Effector memory CD8-positive, alpha-beta T cell (primary cell): ENCODE measurements at places on chromosomes 12 and 14.

DNA sequence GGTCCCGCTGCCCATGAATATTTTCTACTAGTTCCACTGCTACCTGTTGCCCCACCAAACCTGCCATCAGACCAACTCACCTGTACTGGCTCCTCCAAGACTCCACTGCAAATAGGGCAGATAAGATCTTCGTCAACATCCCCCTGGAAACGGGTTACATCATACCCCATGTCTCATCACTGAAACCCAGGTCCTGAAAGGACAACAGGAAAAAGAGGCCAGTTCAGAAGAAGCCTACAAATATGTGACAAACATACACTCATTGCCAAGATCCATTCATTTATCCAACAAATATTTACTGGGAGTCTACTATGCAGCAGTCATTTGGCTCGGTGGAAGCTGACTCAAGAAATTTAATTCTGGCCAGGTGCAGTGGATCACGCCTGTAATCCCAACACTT, 7.8 kb downstream of the RNF41 start:
- no peak overlapping the region for H3K4me3 ChIP-seq
- H3K27ac ChIP-seq = no peak overlapping the region
- peaks cover 78% of the 10 kb centered on the region for H3K36me3 ChIP-seq

DNA sequence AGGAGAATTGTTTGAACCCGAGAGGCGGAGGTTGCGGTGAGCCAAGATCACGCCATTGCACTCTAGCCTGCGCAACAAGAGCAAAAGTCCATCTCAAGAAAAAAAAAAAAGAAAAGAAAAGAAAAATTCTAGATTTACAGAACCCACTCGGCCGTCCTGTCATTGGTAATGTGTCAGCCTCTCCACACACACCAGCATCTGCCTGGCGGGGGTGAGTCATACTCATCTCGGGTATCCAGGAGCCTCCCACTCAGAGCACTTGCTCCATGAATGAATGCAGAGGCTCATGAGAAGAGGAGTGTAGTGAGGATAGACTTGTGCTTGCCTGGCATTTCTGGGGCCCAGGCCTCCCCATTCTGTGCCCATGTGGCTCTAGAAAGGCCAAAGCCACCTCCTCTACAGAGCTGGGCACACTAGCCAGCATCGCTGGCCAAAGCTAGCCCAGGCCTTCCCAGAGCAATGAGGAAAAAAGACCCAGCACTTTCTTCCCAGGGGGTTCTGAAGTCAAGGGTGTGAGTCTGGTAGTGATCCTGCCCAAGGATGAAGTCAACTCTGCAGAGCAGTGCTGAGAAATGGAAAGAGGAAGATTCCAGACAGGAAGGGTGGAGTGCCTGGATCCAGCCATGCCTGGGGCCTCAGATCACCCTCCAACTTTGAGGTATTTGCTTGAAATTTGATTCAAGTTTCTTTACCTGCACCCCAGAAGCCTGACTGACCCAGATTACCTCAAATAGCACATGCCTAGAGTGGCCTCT, 31.2 kb upstream of the KLC1 start:
- H3K4me3 ChIP-seq = no peak overlapping the region
- H3K36me3 ChIP-seq = peaks cover 4% of the 10 kb centered on the region
- no peak for DNase-seq
- no peak overlapping the region for H3K27ac ChIP-seq

- peak; percentile 44 for DNase-seq
- H3K36me3 ChIP-seq = peaks cover 2% of the 10 kb centered on the region
- H3K4me1 ChIP-seq = peaks cover 24% of the 10 kb centered on the region
- H3K27ac ChIP-seq = peak within 1 kb of the TSS; percentile 86
Measured at GRCh38 chr14:77181603-77182437, at the start of gene TMEM63C. Gene TMEM63C (plus strand): TSS chr14:77181798. CDS start chr14:77218814, 37,016 bp downstream.

DNA sequence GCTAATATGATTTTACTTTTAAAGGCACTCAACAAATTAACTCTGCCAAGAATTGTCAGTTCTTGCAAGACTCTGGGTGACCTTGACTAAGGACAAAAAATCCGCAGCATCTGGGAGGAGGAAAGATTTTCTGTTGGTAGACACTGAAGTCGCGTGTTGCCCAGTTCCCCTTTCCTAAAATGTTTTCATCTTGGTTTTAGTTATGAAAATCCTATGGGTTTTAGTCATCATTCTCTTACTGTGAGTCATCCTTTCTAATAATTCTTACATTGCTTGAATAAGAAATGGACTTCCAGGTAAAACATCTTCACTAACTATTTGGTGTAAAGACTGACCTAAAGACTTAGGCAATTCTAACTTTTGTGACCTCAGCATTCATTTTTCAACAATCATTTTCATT, 9.1 kb downstream of the GSG1 start:
- peaks cover 3% of the 10 kb centered on the region for H3K36me3 ChIP-seq
- H3K27me3 ChIP-seq = peaks cover 28% of the 10 kb centered on the region
- H3K4me1 ChIP-seq = peaks cover 11% of the 10 kb centered on the region
- H3K27ac ChIP-seq = no peak overlapping the region
- no peak for DNase-seq
- no peak overlapping the region for H3K4me3 ChIP-seq

DNA sequence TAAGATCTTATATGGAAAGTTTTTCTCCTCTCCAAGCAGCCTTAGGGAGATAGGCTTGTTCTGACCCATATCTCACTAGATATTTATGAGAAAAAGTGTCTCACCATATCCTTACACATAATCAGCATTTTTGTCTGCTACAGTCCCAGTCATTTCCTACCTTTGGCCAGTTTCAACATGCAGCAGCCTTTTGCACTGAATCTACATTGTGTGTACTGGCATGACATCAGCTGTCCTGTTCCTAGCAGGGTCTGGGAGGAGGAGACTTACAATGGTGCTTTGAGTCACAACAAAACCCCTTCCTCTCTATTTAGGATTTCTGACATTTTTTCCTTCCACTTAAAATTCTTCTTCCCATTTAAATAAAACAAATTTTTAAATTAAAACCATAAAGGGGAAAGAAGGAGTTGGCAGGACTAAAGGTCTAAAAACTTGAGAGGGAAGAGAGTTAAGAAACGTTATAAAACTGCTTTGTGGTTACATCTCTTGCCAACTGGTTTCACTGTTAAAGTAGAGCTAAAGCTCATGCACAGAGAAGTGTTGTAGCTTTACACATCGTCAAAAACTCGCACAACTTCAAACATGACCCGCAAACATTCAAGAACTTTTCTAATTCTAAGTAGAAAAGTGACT, 53.3 kb upstream of the CERS5 start:
- no peaks in the 10 kb centered on the region for H3K27me3 ChIP-seq
- no peak for DNase-seq
- peaks cover 3% of the 10 kb centered on the region for H3K36me3 ChIP-seq
- H3K4me3 ChIP-seq = no peak overlapping the region
- peaks cover 7% of the 10 kb centered on the region for H3K4me1 ChIP-seq
- H3K27ac ChIP-seq = no peak overlapping the region

DNA sequence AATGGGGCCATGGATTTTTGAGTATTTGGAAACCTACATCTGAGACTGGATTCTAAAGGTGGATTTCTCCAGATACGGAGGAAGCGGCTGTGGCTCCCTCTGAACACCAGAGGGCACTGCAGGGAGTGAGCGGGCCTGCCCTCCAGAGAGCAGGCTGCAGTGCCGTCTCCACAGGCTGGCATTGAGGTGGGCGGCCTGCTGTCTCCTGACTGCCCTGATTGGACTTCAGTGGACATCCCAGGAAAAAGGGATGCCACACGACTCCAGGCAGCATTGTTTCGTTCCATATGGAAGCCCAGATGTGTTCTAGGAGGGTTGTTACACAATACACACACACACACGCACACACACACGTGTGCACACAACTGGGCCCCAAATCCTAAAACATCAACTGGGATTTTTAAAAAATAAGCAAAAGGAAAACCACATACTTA, 20.9 kb upstream of the ANO2 start:
- H3K4me1 ChIP-seq = peaks cover 4% of the 10 kb centered on the region
- H3K27me3 ChIP-seq = peaks cover 32% of the 10 kb centered on the region
- H3K27ac ChIP-seq = no peak overlapping the region
- H3K4me3 ChIP-seq = no peak overlapping the region
- DNase-seq = peak; percentile 17
- H3K36me3 ChIP-seq = no peaks in the 10 kb centered on the region

- H3K27me3 ChIP-seq = peaks cover 40% of the 10 kb centered on the region
- no peak overlapping the region for H3K27ac ChIP-seq
- no peaks in the 10 kb centered on the region for H3K4me1 ChIP-seq
- no peak for DNase-seq
- no peak overlapping the region for H3K4me3 ChIP-seq
Measured at GRCh38 chr14:54652188-54652587, 85.3 kb downstream of the SAMD4A start.
